ENCODE measurements at places on chromosomes 7 and 10.

DNA sequence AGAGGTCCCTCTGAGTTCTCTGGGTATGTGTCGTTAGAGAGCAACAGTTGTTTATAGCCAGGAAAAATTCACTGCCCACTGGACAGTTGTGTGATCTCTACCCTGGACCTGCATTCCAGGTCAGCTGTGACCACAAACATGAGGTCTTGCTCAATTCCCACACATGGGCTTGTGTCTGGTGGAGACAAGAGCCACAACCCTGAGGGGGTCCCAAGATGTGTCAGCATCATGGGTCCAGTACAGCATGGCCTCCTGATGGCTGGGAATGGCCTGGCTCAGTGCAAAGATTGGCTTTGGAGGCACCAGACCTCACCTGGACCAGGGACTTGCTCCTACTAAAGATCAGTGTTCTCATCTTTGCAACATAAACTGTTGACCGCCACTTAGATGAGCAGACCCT lies 751.6 kb downstream of the GRID1 start:
- DNase-seq: no peak

DNA sequence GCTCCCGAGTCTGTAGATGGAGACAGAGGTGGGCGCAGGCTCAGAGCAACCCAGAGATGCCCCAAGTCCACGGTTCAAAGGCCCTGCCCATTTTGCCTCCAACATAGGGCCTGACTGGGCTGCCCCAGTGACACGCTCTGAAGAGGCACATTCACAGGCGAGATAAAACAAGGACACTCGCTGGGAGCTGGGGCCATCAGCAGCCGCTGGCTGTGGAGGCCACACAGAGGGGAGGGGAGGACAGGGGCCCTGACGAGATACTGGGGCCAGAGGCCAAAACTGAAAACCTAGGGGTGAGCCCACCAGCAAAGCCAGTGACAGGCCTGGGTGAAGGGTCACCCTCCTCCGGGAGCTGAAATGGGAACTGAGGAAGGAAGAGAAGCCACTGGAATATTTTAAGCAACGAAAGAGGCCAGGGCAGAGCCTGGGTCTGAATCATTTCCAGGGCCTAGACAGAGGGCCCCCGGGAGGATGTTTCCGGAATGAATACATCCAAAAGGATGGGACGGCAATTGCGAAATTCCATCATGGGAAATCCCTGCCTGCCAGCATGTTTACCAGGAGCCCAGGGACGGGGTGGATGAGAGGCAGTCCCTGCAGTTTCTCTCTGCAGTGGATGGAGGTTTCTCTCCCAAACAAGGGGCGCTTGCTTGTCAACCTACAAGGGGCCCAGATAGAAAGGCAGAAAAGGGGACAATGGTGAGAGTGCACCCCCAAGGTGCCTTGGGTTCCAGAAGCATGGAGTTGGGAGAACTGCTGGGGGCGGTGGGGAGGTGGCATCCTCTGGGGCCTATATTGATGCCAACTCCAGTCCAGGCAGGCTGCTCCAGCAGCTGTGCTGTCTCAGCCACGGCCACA lies 29.0 kb upstream of the HSPA12A start:
- no peak for DNase-seq

GRCh38 chr7:12320241-12320986 lies 83.3 kb downstream of the VWDE start:
- no peak for DNase-seq

- DNase-seq: no peak
Measured at GRCh38 chr10:131779661-131780394, 121.0 kb upstream of the PPP2R2D start.

DNA sequence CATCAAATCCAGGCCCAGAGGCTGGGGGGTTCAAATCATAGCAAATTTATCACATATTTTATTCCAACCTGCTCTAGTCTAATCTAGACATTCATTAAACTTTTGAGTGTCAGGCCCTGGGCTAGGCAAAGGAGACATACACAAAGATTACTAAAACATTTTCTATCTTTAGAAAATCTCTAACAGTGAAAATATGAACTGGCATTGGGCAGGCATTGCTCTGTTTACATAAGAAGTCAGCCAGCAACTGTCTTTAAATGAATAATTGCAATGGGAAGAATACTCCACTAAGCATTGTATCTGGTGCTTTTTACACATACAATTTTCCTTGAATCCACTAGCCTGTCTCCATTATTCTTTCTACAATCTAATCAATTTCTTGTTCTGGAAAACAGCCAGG lies 222.5 kb upstream of the LRRN3 start:
- no peak for DNase-seq

GRCh38 chr10:78416031-78417011 lies 382.7 kb downstream of the RPS24 start:
- no peak for DNase-seq

GRCh38 chr10:131982185-131982756 lies 548 bp upstream of the BNIP3 start:
- DNase-seq: no peak

DNA sequence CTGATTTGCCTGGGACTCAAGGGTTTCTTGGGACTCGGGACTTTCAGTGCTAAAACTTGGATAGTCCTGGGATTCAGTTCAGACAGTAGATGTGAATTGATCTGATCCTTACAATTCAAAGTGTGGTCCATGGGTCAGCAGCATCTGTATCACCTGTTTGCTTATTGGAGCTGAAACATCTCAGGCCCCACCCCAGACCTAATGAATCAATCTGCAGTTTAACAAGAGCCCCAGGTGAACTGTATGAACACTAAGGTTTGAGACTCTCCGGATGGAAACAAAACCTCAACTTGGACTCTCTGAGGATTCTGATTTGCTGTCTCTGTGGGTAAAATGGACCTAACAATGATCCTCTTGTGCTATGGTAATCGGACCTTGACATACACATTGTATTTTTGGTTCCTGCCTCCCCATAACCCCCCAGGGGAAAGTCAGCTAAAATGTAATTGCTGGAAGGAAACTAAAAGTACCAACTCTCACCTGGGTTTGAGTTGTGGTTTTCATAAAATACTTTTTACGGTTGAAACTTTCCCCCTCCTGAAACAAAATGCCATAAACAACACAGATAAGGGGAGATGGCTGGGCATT lies 11.7 kb downstream of the CYP26A1 start:
- no peak for DNase-seq

DNA sequence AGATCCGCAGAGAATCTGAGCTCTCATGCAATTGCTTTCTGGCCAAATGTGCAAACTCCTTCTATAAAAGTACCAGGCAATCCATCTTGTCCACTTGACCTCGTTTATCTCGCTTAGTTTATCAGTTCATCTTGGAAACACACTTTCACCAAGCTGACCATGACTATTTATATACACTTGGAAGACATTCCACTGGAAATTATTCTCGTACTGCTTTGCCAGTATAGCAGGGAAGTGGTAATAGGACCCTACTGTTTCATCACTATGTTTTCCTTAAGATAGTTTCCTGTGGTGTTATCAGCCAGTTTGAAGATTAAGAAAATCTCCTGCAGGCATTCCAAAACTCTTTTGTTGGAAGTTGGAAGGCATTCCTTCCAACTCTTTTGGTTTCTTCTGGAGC lies 115.3 kb upstream of the FAM171A1 start:
- no peak for DNase-seq

DNA sequence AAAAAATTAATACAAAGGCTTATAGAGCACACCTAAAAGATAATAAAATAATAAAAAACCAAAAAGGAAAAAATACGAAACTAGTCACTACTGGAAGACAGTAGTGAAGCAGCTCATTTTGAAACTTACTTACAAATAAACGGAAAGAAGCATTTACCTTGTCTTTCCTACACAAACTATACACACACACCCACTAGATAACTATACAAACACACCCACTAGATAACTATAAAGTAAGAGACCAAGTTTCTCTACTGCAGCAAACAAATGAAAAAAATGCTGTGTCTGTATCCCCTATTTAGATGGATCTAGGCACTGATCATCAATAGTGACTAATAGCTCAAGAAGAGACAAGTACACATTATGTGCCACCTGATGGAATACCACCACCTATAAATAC lies 49.2 kb downstream of the KIF5B start:
- no peak for DNase-seq

- no peak for DNase-seq
Measured at GRCh38 chr10:101394524-101395133, 40.7 kb downstream of the BTRC start.

GRCh38 chr7:1404460-1404809 lies 54.8 kb downstream of the MICALL2 start:
- DNase-seq: no peak

DNA sequence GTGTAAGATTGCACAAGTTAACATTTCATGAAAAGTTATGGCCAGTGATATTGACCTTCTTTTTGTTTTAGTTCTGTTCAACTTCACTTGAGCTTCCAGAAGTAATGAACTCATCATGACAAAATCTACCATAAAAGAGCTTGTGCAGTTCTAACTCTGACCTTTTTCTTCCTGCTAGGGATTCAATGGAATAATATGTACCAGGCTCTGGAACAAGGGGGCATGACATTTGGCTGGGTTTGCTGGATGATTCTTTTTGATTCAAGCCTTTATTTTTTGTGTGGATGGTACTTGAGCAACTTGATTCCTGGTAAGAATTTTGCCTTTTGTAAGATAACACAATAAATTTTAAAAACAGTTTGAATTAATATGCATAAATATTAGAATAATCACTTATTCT lies 205.0 kb downstream of the ABCA13 start:
- no peak for DNase-seq

DNA sequence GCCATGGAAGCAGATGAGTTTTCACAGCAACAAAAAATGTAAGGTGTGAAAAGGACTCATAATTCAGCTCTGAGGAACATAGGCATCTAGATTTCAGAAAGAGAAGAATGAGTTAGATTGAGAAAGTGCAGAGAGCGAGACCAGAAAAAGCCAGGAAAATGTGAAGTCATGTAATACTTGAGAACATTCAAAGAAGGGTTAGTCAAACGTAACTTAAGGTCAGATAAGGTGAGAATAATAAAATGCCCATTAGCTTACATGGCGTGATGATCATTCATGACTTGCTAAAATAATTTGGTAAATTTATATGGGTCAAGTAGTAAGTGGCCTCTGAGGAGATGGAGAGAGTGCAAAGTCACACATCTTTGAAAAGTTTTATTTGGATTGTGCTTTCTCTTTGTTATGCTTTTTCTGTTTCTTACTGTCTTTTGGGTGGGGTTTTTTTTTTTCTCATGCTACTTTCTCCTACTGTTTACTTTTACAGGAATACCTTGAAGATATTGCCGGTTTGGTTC lies 271.8 kb upstream of the NRG3 start:
- no peak for DNase-seq

DNA sequence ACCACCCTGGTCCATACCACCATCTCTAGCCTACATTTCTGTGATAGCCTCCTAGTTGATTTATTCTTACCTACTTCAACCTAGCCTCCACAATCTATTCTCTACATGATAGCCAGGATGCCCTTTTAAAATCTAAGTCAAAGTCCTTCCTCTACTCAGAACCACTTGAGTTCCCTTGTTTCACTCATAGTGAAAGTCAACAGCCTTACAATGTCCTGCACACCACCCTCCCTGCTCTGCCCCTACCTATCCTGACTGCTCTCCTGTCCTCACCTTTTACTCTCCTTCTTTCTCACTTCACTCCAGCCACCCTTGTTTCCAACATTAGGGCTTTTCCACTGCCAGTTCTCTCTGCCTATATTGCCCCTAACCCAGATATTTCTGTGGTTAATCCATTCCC lies 146.7 kb downstream of the GRM3 start:
- no peak for DNase-seq

DNA sequence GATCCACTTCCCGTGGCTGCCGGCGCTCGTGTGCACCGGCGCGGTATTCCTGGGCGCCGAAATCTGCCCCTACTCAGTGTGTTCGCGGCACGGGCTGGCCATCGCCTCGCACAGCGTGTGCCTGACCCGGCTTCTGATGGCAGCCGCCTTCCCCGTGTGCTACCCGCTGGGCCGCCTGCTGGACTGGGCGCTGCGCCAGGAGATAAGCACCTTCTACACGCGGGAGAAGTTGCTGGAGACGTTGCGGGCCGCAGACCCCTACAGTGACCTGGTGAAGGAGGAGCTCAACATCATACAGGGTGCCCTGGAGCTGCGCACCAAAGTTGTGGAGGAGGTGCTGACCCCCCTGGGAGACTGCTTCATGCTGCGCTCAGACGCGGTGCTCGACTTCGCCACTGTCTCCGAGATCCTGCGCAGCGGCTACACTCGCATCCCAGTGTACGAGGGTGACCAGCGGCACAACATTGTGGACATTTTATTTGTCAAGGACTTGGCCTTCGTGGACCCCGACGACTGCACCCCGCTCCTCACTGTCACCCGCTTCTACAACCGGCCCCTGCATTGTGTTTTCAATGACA lies 1.3 kb downstream of the CNNM1 start:
- no peak for DNase-seq

DNA sequence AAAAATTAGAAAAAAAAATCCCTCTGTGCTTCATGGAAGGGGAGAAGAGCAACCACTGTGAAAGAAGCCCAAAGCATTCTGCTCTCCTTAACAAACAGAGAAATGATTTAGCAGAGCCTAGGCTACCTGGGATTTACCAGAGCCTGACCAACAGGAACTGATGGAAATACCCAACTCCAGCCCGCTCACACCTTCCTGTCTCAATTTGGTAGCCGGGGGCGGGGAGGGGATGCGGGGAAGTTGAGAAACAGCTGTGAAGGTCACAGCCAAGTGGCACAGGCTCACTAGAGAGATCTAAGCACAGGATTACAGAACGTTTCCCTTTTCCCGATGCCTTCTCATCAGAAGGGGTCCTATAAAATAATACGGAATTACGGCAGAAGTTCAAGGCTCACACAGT lies 17.6 kb downstream of the RSU1 start:
- no peak for DNase-seq

GRCh38 chr7:74615933-74616780 lies 41.4 kb upstream of the GTF2I start:
- no peak for DNase-seq

DNA sequence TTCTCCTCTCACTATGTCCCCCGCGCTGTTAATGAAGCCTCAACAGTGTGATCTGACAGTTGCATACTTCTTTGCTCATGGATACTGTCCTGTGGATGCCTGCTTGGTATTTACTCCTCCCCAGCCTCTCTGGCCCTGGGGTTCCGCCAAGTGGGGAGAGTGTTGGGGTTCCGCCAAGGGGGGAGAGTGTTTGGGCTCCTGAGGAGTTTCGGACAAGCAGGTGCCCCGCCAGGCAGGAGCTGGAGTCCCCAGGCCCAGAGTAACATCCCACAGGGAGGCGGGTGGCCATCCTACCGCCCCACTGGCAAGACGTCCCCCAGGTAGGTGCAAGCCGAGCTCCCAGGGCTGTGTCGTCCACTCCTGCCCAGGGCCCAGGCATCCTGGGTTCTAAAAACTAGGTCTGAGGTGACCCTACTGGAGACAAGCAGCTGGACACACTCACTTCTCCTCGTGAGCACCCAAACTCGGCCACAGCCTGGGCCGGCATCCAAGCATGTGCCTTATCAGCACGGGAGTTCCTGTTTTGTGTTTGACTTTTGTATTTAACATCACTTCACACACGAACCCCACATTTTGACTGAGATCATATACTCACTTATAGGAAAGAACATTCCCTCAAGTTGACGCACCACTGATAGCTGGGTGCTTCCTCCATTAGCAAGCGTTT lies 34.2 kb downstream of the CAMK2B start:
- DNase-seq: no peak

DNA sequence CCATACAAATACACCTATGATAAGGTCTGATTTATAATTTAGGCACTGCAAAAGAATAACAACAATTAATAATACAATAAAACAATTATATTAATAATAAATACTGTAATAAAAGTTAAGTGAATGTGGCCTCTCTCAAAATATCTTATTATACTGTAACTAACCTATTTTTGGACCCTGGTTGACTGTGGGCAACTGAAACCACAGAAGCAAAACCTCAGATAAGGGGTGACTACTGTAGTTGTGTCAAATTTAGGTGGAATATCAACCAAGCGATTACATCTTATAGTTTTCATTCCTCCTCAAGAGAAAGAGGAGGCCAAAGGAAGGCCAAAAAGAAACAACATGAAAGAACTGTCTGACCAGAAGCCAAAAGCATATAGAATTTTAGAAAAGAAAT lies 103.9 kb downstream of the SKAP2 start:
- DNase-seq: no peak
